ENCODE measurements at places on chromosomes 16 and 17.

DNA sequence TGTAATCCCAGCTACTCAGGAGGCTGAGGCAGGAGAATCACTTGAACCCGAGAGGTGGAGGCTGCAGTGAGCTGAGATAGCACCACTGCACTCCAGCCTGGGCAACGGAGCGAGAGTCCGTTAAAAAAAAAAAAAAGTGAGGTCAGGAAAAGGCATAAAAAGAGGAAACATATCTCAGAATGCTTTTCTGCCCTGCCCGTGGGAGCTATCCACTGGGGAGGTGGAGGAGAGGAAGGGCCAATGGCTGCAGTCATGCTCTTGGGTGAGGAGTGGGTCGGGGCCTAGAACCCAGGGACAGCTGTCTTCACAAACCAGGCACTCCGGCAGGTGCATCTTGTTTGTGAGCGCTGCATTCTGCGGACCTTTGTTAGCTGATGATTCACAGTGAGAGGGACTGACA lies 60.0 kb upstream of the CDC42EP4 start:
- DNase-seq: no peak

DNA sequence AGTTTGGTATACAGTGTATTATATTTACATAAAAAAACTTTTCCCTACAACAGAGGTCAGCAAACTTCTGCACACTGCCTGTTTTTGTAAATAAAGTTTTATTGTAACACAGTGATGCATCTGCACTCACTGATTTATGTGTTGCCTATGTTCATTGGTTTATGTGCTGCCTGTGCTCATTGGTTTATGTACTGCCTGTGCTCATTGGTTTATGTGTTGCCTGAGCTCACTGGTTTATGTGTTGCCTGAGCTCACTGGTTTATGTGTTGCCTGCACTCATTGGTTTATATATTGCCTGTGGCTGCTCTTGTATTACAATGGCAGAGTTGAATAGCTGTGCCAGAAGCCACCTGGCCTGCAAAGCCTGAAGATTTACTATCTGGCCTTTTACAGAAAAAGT lies 81.6 kb downstream of the MYH11 start:
- DNase-seq: peak; percentile 36

GRCh38 chr16:53089434-53090285 lies 34.9 kb downstream of the CHD9 start:
- no peak for DNase-seq

DNA sequence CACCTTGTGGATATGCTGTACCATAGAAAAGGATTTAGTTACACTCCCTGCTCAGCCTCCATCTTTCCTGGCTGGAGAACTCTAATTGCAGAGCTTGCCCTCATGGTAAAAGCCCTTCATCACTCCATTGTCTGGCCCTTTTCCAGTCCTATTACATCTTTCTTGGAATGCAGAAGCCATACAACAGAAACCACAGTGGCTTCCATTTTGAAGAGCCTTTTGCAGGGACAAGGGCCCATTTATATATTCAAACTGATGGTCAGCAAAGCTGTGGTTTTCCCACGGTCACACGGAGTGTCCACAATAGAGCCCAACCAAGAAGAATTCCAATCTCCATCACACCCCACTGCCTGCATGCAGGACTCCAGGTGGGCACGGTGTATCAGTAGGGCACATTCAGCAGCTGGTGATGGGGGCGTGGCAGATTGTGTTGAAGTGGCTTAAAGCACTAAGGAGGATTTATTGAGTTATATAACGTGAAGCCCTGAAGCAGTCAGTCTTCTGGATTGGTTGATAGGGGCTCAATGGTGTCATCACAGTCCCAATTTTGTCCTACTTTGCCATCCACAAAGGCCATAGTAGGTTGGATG lies 20.3 kb downstream of the COPRS start:
- no peak for DNase-seq

- no peak for DNase-seq
Observed at GRCh38 chr16:35748621-35749252, 2289.3 kb downstream of the TP53TG3F start.

- DNase-seq: no peak
Observed at GRCh38 chr17:13480877-13481276, 120.9 kb downstream of the HS3ST3A1 start.

- no peak for DNase-seq
Observed at GRCh38 chr17:83099570-83100181, 20.3 kb downstream of the METRNL start.

GRCh38 chr16:19396555-19397011 lies 21.1 kb upstream of the TMC5 start:
- no peak for DNase-seq

DNA sequence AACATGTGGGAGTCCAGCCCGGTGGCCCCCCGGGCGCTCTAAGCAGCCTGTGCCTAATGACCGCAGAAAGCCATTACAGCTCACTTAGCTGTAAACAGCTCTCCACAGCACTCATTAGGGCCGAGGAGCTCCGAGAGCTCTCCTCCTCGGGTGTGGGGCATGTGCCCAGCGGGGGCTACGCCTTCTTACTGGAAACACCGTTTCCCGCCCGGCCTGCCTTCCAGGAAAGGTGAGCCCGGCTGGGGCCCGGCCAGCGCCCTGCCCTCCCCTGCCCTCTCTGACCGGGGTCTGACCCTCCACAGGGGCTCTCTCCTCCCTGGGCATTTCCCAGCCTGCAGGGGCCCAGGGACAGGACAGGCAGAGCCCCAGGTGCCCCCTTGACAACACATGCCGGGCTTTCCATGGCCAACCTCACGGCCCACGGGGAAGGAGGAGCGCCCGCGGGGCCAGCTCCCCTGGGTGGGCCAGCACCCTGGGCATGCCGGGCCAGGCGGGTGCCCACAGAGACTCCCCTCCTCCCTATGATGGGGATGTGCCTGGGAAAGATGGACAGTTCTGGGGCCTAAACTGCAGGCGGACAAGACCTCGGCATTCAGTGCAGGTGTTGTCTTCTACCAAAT lies 72.6 kb downstream of the SDK2 start:
- DNase-seq: no peak

GRCh38 chr16:66588981-66589713 lies 9.9 kb downstream of the CMTM2 start:
- DNase-seq: peak; percentile 71

DNA sequence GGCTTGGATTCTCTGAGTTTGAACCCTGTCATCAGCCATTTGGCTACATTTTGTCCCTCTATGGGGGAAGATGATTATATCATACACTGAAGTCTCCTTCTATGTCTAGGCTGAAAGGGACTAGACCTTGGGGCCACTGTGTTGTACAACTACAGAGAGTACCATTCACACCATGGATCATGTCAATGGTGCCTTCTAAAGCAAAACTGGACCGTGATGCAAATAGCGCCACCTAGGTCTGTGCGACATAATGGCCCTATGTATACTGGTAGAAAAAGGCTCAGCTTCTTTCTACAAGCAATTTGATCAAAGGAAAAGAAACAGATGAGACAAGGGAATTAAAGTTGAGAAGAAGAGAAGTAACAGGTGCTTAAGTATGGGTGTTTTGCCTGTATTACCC lies 100.7 kb downstream of the LYRM1 start:
- DNase-seq: peak; percentile 55

- DNase-seq: no peak
Observed at GRCh38 chr17:17515934-17516930, 20.0 kb upstream of the RASD1 start.

DNA sequence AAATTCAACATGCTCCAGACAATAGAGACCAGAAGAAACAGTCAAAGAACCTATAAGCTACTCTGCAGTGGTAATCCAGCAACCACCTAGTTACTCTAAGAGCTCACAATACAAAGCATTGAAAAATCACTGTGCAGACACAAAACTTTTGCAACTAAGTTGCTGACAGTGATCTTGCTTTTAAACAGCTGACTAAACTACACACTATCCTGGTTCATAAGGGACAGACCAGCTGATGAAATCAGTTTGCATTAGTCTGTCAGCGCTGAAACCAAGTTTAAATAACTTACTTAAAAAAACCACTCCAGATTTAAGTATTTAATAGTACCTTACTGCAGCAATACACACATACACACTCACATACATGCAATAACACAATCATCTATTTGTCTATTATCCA lies 4.6 kb downstream of the VEZF1 start:
- no peak for DNase-seq

DNA sequence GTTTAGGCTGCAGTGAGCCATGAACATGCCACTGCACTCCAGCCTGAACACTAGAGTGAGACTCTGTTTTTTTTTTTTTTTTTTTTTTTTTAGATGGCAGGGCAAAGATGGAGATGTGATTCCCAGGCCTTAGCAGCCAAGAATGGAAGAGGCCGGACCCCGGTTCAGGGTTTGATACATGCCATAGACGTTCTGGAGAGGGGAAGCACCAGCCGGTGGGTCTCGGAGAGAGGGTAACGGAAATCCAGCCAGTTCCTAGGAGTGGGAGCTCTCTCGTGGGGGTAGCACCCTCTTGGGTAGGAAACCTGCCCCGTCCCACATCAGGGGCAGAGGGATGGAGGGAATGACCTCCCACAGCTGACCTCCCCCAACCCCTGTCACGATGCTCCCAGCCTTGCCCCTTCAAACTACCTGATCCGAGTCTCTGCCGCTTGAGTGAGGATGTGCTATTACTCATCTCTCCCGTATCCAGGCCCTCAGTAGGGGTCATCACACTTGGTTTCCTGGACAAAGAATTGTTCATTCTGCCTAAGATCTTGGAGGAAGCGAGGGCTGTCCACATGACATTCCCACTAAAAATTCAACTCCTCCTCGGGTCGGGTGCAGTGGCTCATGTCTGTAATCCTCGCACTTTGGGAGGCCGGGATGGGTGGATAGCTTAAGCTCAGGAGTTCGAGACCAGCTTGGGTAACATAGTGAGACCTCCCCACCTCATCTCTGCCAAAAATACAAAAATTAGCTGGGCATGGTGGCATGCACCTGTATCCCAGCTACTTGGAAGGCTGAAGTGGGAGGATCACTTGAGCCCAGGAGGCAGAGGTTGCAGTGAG lies 47.3 kb downstream of the MIS12 start:
- DNase-seq: no peak

GRCh38 chr17:7113273-7114071 lies 1.1 kb downstream of the ASGR2 start:
- no peak for DNase-seq

GRCh38 chr16:22232277-22233036 lies 26.4 kb downstream of the EEF2K start:
- peak; percentile 44 for DNase-seq

GRCh38 chr17:80320496-80320895 lies 59.8 kb downstream of the RNF213 start:
- no peak for DNase-seq

- no peak for DNase-seq
Observed at GRCh38 chr17:83064732-83065659, 14.4 kb upstream of the METRNL start.

DNA sequence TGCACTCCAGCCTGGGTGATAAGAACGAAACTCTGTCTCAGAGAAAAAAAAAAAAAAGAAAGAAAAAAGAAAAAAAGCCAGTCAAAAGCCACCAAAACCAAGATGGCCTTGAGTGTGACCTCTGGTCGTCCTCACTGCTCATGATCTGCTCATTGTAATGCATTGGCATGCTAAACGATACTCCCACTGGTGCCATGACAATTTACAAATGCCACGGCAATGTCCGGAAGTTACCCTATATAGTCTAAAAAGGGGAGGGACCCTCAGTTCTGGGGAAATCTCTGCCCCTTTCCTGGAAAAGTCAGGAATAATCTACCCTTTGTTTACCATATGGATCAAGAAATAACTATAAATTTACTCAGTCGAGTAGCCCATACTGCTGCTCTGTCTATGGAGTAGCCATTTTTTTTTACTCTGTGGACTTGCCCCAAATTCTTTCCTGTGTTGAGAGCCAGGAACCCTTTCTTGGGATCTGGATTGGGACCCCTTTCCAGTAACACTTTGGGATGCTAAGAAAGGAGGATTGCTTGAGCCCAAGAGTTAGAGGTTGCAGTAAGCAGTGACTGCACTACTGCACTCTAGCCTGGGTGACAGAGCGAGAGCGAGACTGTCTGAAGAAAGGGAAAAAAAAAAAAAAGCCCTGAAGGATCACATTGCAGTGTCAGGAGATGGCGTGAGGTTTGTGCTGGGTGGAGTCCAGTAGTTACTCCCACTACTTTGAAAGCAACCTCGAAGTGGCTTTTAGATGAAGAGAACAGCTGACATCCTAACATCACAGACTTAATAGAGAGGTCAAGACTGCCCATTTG lies 3.7 kb upstream of the TMEM231 start:
- DNase-seq: peak; percentile 27

- no peak for DNase-seq
Observed at GRCh38 chr16:2432286-2432685, 3.0 kb downstream of the CCNF start.

DNA sequence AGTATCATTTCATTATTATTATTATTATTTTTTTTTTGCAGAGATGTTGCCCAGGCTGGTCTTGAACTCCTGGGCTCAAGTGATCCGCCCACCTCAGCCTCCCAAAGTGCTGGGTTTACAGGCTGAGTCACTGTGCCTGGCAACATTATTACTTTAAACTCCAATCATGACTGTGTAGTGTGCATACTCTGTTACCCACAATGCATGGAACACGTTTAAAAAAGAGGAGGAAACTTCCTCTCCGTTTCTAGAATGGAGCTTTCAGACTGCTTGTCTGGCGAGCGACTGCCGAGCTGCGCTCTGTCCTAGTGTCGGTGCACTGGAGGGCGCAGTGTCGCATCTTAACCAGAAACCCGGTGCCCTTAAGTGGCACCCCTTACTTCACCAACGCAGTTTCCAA lies 22.1 kb upstream of the FASN start:
- no peak for DNase-seq
